ENCODE measurements at places on chromosomes 3 and 15.

DNA sequence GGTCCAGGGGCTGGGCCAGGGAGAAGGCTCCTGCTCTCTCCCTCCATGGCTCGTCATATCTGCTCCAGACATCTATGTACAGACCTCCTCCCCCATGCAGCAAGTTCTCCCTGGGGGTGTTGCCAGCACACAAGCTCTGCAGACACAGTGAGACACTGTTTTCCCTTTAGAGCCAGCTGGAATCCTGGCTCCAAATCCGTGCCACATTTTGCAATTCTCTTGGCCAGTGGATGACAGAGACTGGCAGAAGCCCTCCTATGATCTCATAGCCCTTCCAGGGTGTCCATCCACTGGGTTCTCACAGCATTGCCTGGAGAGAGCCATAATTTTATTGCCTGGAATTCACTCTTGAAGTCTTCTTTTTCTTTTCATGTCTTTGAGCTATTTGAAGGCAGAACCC is 203.9 kb downstream of the TLE3 start:
- DNase-seq: no peak

- no peak for DNase-seq
Measured at GRCh38 chr3:17592956-17593355, 149.5 kb downstream of the TBC1D5 start.

- DNase-seq: peak; percentile 81
Measured at GRCh38 chr15:75042730-75043508, 19.5 kb downstream of the PPCDC start.

- no peak for DNase-seq
Measured at GRCh38 chr3:190646996-190647395, 133.1 kb downstream of the IL1RAP start.

DNA sequence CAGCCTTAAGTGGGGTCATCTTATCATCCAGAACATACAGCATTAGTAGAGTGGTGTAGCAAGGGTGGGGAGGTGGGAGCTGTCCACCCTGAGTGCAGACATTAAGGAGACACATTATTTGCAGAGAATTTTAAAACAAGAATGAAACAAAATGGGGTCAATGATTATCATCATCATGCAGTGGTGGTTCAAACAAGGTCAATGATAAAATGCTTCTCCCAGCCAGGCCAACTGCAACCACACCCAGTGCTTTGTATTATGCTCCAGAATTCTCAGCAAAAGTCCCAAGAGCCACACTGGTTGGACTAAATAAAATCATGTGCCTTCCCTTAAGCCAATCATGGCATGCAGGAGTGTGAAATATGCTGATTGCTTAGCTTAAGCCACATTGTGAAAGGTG is 96.7 kb upstream of the FHIT start:
- DNase-seq: no peak

GRCh38 chr3:42702066-42702951 is at the start of gene HHATL:
Gene HHATL (minus strand): TSS chr3:42702798. CDS start chr3:42700826, 1,972 bp downstream.
- no peak for DNase-seq

- peak; percentile 86 for DNase-seq
Measured at GRCh38 chr15:43777267-43777914, 625 bp upstream of the ELL3 start.

DNA sequence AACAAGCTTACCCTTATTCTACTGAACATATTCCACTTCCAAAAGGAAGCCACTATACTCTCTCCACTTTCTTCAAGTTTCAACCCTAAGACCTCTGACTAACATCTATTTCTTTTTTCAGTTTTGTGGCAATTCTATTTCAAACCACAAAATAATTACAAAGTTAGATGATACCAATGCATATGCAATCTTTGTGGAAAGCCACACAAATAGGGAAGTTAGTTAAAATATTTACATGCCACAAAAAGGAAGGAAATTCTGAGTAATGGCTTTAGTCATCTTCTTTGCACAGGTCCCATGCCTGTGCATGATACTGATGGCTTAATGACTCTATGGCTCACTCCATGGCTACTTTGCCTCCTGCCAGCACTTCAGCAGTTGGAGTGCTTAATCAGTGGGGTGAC is 57.0 kb upstream of the MCTP2 start:
- DNase-seq: peak; percentile 25

DNA sequence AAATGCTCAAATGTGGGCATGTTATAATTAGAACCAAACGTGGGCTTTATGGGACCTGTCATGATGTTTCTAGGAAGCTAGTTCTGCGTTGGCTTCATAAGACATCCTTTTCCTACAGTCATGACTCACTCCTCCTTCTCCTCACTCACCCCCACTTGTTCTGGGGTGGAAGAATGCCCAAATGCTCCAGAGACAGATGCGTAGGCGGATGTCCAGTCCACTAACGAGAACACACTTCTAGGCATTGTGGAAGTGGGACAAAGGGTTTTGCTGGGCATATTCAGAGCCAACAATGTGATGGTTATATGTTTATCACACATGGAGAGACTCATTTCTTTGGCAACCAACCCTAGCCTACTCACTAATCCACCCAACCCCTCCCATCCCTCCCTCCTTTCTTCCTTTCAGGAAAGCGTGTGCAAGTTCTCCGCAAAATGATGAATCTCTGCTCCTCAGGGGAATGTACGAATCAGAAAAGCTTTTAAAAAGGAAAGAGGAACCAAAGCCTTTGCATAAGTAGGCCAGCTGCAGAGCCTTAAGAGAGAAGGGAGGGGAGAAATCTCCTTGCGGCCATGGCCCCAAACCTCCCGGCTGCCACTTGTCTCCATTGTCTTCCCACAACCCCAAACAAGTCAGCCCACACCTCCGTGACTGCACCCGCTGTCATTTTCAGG is 123.0 kb upstream of the SPRED1 start:
- DNase-seq: peak; percentile 10

GRCh38 chr15:88467935-88468528 is 524 bp downstream of the MRPS11 start:
- DNase-seq: peak; percentile 19

DNA sequence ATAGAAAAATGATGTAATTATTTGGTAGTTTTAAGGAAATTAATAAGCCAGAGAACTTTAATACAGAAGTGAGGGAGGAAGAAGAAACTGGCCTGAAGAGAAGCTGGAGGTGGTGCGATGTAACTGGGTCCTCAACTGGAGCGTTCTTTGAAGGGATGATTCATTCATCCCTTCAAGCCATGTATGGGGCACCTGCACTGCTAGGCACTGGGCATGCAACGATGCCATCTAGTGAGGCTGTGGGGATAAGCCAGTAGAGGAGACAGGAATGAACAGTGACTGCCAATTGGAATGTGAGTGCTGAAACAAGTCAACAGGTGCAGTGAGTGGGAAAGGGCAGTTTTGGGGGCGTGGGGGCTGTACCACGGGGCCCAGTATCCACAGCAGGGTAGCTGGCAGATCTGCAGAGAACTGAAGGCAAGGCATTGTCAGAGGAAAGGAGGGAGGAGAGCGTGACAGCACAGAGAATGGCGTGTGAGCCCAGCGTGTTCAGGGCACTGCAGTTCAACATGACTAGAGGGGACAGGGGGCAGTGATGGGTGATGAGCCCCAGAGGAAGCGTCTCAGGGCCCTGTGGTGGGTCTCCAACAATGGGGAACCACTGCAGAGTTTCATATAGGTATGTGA is 3.8 kb upstream of the KIF23 start:
- DNase-seq: peak; percentile 19

- no peak for DNase-seq
Measured at GRCh38 chr3:190865419-190865818, 2.9 kb upstream of the GMNC start.

Measured in activated T-cell treated with anti-CD3 and anti-CD28 coated beads, Interleukin-2, amount 50 U/mL, for 72 hours (primary cell).